ENCODE measurements at places on chromosomes 6 and 20.

GRCh38 chr6:147554281-147554680 lies 45.8 kb downstream of the SAMD5 start:
- DNase-seq, result no peak

- DNase-seq, result no peak
Measured at GRCh38 chr6:144047688-144048087, 39.6 kb upstream of the PLAGL1 start.

DNA sequence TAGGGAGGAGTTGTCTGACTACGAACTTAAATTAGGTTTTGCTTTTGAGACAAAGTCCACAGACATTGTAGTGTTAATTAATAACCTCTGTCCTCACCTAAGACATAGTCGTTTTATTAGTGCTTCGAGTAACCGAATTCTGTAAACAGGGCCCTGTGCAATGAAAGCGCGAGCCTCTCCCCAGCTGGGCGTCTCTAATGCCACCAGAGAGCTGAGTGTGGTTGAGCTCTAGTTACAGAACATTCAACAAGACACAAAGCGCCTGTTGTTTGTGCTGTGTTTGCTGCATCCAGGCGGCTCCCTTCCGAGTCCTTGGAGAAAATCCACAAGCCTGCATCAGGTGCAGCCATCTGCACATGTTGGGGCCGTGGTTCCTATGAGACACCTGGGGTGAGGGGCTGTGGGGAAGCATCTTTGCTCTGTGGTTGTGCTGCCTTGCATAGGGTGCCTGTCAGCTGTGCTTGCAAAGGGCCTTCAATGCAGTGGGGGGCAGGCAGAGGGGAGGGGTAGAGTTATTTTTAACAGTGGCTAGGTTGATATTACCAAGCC lies 63.9 kb downstream of the CD164 start:
- DNase-seq, result peak; percentile 77

- DNase-seq, result no peak
Measured at GRCh38 chr6:161400671-161401070, 126.8 kb upstream of the AGPAT4 start.

- no peak for DNase-seq
Measured at GRCh38 chr20:38811769-38812168, 6.3 kb downstream of the PPP1R16B start.
